ENCODE measurements at places on chromosomes 6 and 20.

DNA sequence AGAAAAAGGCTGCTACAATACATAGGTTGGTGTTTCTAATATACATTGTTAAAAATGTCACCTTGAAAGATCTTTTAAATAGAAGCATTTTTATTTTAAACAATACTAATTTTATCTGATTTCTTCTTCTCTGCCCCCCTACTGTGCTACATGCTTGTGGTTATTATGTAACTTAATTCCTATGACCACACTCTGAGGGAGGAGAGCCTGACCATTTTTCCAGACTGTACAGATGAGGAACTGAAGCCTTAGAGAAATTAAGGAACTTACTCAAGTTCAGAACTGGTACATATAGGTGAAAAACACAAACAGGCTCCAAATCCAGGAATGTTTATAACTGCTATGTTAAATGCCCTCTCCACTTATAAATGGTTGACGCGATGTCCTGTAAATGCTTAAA, 43.4 kb upstream of the ARHGAP18 start:
- DNase-seq = no peak

- no peak for DNase-seq
These were observed 71.1 kb upstream of the BLCAP start for GRCh38 chr20:37598575-37599342.

DNA sequence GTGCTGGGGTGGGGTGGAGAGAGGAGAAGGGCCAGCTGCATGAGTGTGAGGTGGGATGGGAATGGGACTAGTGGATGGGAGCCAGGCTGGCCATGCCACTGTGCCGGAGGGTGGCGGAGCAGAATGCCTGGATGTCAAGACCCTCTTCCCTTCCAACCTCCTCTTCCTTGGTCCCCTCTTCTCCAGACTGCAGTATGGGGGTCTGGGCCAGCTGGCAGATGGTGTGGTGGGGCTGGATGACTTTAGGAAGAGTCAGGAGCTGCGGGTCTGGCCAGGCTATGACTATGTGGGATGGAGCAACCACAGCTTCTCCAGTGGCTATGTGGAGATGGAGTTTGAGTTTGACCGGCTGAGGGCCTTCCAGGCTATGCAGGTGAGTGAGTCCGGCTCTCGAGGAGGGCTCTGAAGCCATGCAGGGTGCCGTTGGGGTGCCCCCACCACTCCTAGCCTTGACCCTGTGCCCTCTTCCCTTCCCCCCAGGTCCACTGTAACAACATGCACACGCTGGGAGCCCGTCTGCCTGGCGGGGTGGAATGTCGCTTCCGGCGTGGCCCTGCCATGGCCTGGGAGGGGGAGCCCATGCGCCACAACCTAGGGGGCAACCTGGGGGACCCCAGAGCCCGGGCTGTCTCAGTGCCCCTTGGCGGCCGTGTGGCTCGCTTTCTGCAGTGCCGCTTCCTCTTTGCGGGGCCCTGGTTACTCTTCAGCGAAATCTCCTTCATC, 7.7 kb downstream of the DDR1 start:
- no peak for DNase-seq

DNA sequence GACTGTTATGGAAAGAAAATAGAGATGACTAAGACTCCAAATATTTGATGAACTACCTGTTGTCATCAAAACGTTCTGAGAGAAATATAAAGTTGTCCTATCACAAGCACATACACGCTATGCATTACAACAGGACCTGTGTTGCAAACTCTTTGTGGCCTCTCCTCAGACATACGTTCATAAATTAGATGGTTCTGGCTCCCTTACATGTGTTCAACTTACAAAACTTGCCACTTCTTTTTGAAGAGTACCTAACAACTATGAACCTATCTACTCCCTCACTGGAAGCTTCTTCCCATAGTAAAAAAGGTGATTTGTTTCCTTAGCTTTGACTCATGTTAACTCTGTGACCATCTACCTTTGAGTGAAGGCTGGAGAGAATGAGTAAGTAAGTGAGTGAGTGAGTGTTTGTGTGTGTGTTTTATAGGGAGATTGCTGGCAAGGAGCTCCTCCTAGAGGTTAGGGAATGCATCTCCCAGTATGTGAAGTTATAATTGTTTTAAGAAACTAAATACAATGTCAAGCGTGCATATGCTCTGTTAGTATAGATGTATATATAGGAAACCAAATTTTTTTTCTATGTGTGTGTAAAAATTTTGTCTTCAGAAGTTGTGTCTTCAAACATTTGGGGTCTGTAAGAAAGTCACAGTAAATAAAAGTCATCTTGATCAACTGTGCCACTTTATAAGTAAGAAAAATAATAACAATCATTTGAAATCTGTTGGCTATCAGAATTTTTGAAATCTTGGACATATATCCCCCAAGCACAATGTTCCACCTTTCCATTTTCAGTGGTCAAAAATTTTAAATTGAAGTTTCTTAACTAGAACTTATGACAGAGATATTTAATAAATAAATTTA, 1211.1 kb upstream of the GJE1 start:
- no peak for DNase-seq

- DNase-seq = no peak
These were observed 68.3 kb downstream of the AFG1L start for GRCh38 chr6:108363113-108363512.

DNA sequence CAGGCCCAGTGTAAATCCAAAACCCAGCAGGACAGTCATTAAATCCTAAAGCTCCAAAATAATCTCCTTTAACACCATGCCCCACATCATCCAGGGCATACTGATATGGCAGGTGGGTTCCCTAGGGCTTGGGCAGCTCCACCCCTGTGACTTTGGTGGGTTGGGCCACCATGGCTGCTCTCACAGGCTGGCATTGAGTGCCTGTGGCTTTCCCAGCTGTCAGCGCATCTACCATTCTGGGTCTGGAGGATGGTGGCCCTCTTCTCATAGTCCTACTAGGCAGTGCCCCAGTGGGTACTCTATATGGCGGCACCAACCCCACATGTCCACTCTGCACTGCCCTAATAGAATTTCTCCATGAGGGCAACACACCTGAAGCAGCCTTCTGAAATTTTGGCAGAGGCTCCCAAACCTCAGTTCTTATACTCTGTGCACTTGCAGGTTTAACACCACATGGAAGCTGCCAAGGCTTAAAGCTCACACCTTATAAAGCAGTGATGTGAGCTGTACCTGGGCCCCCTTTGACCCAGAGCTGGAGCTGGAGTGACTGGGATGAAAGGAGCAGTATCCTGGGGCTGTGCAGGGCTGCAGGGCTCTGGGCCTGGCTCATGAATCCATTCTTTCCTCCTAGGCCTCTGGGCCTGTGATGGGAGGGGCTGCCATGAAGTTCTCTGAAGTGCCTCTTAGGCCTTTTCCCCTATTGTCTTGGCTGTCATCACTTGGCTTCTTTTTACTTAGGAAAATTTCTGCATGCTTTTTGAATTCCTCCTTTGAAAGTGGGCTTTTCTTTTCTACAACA, 765.5 kb upstream of the EPHA7 start:
- no peak for DNase-seq

DNA sequence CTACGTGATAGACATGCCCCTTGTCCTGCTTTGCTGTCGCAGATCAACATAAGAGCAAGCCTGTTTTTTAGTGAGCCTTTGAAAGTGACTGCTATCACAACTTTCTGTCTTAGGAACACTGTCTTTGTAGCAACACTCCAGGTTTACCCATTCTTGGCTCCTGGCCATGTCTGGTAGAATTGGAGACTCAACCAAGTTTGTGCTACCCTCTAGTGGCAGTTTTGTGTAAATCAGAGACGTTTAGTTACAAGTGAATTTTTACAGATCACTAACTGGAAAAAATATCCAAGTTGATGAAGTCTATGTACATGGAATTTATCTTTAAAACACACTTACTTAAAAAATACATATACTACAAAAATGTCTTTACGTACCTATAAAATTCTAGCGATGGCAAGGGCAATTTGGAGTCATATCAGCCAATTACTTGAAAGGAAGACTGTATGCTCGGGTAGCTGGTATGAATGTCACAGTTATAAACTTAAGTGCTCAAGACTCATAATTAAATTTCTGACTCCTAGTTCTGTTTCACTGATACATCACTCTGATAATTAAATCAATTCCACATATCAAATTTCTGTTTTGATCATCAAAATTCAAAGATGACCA, 101.4 kb downstream of the ADGB start:
- peak; percentile 32 for DNase-seq

DNA sequence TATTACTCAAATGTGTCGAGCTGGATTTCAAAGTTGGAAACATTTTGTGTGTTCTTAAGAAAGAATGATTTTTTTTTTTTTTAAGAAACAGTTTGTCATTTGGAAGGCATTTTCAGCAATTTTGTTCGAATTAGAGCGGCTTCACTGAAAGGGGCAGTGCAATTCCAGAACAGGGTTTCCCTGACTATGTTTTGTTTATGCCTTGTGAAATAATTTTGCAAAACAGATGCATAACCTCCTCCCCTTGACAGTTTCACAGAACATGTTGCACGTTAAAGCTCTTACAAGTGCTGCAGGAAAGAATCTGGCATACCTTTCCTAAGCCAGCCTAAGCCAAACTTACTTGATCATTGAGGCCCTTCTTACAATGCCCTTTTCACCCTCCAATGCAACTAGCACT, 216.0 kb upstream of the SSTR4 start:
- DNase-seq = no peak
